Kidney (tissue), 22 donors: ENCODE measurements at places on chromosomes 5 and 9.
A peak's percentile ranks its signal among the peaks of the same experiment; 100 is the strongest.

DNA sequence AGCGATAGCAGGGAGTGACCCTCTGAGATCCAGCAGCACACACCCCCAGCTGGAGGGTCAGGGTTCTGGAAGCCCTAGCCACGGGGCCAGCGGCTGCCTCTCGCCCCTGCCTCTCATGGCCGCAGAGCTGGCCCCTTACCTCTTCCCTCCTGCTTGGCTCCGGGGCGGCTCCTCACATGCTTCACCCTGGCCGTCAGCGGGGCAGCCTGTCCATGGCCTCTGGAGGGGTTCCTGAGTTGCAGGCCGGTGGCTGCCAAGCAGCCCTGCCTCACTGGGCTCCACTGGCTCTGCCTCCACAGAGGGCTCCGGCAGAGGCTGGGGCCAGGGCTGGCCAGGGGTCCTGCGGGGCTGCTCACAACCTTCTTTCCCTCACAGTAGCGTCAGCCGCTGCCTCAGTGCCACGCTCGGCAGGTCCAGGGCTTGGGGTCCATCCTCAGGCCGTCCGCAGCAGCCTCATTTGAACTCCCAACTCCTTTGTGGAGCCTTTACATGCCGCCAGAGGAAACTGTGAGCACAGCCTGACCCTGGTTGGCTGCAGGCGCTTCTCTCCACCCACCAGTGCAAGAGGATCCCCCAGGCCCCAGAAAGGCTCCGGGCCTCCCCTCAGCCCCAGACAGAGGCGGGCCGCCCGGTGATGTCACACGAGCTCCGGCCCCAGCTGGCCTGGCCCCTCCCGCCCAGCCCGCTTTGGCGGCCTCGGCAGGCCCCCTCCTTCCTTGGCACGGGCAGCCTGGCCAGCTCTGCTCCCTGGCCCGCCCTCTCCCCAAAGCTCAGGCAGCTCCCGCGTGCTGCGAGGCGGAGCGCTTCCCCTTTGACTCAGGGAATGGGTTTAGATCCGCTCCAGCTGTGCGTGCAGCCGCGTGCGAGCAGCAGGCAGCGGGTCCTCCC is at the start of gene ANGPTL2:
Gene ANGPTL2 (minus strand): TSS at position 460 of the 888 bp plus-strand sequence. CDS start 13,904 bp downstream, outside the sequence.
- DNase-seq: peak; percentile 97

GRCh38 chr5:170563824-170564567 is 60.2 kb downstream of the KCNIP1 start:
- no peak for DNase-seq

- DNase-seq: no peak
These were observed 54.3 kb upstream of the MEGF10 start for GRCh38 chr5:127236254-127236653.

DNA sequence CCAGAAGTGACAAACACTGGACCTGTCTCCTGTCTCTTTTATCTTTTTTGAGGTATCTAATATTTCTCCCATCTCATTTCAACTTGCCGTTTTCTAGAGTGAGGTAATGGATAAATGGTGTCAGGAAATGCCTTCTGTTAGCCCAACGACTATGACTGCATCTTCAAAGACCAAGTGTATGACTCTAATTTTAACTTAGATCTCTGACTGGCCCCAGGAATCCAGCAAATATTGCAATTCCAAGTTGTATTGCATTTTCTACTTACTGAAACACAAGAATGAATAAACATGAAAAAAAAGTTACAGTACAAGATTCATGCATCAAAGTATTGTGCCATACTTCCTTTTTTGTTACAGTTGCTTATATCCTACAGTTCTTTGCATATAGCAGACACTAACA is 26.3 kb downstream of the SLC28A3 start:
- DNase-seq: no peak

GRCh38 chr9:95574176-95574575 is 57.4 kb upstream of the PTCH1 start:
- no peak for DNase-seq

DNA sequence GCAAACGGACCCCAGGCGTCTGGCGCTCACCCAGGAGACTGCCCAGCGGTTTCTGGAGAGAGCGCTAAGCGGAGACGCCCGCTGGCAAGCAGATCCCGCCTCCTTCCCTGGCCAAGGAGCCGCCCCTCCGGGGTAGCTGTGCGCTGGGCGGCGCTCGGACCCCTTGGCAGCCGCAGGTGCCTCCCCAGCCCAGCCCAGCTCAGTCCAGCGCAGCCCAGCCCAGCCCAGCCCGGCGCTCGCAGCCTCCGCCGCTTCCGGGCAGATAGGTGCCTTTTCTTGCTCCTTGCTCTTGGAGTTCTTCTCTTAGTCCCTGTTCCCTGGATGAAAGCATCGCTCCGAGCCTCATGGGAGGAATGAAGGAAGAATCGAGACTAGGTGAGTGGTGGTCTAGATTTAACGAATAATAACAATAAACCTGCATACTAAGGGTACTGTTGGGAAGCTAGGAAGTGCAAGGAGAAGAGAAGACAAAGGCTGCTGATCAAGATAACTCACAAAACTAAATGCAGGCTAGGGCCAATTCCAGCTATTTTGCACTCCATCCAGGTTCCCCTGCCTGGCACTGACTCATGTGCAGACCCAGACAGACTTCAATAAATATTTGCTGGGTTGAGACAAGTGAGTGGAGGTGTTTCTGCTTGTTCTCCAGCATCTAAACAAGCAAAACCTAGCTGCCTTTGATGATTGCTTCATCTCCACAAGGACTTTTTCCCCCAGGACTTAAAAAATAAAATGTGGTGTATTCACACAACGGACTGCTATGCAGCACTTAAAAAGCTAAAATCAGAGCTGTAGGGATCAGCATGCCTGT is at the start of gene STK32A:
Gene STK32A (plus strand): TSS at position 202 of the 811 bp plus-strand sequence. CDS start 4,609 bp downstream, outside the sequence.
- DNase-seq: peak; percentile 88

GRCh38 chr5:176947847-176948246 is 48.7 kb upstream of the HK3 start:
- DNase-seq: no peak

- DNase-seq: no peak
These were observed 65.3 kb upstream of the SMC2 start for GRCh38 chr9:104028827-104029226.

GRCh38 chr5:174872271-174872670 is 147.9 kb downstream of the MSX2 start:
- DNase-seq: no peak

GRCh38 chr5:132751444-132751843 is 4.2 kb downstream of the CCNI2 start:
- no peak for DNase-seq

DNA sequence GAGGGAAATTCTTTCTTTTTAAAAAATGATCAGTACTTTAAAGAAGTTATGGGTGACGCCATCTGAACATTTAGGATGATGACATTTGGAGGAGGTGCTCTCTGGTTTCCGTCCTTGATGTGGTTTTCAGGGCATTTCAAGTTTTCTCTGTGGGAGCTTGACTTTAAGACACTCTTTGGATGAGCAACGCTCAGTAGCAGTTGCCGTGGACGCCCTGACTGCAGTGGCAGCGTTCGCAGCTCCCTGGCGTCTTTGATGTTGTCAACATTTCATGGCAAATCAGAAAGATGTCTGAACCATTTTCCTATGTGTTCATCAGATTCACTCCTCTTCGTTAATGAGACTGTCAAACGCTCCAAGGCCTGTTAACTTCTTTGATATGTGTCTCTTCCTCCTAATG is 86.1 kb downstream of the ZNF354C start:
- no peak for DNase-seq

- no peak for DNase-seq
These were observed 57.9 kb downstream of the GCNT1 start for GRCh38 chr9:76516871-76517270.

DNA sequence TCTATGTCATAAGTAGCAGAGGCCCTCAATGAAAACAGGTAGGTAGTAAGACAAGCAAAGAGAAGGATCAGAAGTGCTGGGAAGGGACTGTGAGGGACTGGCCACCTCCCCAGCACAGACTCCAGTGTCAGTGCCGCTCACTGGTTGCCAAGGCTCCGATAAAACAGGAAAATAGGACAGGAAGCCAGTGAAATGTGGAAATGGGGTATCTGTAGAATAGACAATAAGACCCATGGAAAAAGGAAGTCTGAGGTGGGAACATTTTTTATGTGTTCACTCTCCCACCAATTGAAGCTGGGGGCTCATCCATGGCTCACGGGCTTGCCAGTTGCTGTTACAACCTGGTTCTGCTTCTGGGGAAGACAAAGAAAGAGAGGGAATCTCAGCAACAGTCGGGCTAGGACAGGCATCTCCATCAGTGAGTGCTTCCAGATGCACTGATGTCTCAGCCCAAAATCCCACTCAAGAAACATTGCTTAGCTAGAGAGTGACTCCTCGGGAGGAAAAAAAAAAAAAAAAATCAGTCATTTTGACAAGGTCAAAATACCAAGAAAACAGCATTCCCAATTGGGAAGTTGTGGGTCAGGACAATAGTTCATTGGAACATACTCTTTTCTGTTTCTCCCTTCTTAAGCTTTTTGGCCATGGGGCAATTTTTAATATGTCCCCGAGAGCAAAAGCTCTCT is 27.6 kb upstream of the NFIB start:
- no peak for DNase-seq

DNA sequence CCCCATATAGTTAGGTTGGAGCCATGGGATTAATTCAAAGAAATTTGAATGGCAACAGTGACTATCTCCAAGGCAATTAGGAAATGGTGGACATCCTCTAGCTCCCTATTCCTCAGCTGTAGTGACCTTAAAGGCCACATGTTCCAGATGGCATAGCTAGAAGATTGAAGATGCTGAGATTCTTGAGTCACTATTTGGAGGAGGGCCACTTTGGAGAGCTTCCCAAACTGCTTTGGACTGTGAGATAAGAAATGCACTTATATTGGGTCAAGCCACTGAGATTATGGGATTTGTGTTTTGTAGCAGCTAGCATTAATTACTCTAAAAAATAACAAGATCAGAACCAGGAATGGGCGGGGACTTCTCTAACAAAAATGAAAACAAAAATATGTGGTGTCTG is 636.2 kb upstream of the CCNG1 start:
- no peak for DNase-seq

GRCh38 chr5:17448877-17449276 is 49.2 kb upstream of the TAF11L2 start:
- no peak for DNase-seq

DNA sequence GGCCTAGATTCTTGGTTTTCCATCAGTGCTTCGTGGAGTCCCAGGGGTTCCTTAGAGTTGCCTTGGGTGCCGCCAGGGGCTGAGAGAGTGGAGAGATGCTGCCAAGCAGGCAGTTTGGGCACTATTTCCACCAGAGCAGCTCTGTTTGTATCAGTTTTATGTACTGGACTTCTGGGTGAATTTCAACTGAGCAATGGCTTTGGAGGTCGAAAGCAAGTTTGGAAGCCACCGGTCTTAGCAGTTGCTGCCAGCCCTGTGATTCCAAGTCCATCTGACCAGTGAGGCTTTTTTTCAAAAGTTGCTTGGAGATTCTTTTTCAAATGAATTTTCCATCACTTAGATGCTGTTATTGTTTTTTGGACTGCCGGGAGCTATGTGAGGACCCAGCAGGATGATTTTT is 68.5 kb downstream of the ANGPTL2 start:
- peak; percentile 2 for DNase-seq

GRCh38 chr5:61180886-61181285 is 18.6 kb upstream of the SMIM15 start:
- DNase-seq: no peak

- DNase-seq: no peak
These were observed 378.0 kb upstream of the PDE4D start for GRCh38 chr5:60271517-60271916.

DNA sequence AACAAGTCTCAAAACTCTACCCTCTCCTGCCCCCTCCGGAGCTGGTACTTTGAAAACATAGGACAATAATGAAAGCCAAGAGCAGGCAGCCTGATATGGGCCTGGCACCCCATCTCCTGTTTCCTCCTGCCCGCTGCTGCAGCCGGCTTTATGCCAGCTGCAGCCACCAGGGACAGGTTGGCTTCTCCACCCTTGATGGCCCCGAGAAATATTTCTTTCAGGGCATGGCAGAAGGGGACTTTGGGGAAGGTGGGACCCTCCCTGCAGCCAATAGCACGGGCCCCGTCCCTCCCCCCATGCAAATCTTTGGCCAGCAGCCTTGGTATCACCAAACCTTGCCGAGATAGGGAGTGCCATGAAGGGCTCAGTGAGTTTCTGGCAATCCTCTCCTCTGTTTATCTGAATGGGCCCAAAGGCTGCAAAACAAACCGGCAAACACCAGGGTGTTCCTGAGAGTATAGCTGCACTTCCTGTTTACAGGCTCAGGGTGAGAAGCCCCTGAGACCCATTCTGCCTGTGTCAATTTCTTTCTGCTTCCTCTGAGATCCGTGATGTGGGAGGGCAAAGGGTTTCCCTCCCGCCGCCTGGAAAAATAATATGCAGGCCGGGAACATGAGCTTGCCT is 73.4 kb upstream of the BOD1 start:
- no peak for DNase-seq

DNA sequence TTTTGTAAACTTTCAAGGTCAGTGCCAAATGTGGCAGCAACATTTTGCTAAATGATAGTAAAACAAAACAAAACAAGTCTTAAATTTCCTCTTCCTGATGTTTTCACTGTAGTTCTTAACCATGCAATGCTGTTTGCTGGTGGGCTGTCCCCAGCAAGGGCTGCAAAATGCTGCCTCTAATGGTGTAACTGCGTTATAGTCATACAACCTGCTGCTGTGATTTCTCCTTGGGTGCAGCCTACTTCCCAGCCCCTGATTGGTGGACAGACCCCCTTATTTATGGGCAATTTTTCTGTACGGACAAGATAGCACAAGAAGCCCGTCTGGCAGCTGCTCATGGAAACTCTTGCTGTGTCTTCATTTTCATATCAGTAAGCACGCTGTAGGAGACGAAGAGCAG is 26.6 kb upstream of the PIP5K1B start:
- DNase-seq: peak; percentile 47

GRCh38 chr9:115597330-115597895 is 479.5 kb upstream of the TNC start:
- DNase-seq: no peak

DNA sequence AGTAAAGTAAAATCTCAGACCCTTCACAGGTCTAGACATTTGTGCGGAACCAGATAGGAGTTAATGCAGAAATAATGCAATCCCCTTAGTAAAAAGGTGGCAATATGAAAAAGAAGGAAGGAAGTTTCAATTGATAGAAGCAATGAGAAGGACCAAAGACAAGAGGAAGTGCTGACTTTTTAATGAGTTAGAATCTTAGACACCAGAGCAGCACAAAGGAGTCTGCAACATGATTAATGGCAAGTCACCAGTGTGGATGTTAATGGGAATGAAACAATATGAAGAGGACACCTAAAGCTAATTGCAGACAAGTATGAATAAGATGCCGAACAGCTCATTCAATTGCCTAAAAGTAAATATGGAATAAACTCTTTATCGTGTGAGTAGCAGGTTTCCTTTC is 50.9 kb downstream of the MEGF9 start:
- no peak for DNase-seq

DNA sequence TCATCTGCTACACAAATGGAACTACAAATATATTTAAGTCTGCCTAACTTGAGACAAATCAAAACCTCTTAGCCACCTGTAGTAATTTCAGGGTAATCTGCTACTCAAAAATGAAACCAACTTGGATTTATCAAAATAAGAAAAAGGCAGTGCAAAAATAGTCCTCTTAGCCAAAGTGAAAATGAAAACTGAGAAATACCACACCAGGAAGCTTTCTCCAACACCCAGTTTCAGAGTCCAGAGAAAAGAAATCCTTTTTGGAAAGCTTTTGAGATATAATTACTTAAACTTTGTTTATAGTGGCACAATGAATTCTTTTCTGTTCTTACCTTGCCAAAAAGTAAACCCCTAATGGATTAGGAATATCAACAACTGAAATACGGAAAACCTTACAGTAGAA is 990.4 kb downstream of the EFNA5 start:
- no peak for DNase-seq
